ENCODE measurements at places on chromosomes 3 and 15.
A peak's percentile ranks its signal among the peaks of the same experiment; 100 is the strongest.

DNA sequence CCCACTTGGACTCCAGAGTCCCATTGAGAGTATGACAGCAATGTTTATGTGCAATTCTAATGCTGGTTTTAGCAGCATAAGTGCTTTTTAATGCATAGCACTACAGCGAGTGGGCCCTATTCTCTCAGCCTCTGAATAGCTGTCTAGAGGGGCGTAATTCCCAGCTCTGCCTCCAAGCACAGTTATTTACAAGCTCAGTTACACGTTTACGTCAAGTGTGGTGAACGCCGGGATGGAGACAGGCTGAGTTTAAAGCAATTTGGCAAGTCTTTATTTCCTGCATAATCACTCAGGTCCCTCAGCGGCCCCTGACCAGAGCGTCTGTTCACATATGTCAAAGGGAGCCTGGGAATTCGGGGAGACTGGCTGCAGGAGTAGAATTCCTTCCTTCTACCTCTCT, 43.9 kb downstream of the SOX14 start:
- no peak for DNase-seq

DNA sequence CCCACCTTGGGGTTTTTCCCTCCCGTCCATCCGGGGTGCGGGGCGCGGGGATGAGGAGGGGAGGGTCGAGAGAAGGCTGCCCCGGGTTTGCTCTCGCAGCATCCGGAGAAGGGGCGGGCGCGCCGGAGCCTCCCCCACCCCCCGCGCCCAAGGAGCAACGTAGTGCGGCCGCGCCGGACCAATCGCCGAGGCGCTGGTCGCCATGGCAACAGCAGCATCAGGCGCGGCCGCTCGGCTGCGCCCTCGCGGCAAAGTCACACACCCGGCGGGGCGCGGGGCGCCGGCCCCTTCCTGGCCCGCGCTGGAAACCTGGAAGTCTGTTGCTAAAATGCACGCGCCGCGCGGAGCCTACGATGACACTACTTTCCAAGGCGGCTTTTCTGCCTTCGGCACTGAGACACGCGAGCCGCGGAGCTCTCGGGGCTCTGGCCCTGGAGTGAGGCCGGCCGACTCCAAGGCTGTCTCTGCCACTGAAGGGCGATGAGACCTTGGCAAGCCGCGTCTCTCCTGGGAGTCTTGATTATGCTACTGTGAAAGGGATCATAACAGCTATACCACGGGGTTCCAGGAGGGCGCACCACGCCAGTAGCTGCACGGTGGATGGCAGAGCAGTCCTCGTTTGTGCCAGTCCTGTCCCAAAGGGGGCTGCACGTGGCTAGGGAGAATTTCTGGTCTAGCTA, at the start of gene IQSEC1:
Gene IQSEC1, minus strand, starts transcription at position 104 of the 680 bp plus-strand sequence. CDS start 415 bp downstream, outside the sequence.
- peak; percentile 89 for DNase-seq

DNA sequence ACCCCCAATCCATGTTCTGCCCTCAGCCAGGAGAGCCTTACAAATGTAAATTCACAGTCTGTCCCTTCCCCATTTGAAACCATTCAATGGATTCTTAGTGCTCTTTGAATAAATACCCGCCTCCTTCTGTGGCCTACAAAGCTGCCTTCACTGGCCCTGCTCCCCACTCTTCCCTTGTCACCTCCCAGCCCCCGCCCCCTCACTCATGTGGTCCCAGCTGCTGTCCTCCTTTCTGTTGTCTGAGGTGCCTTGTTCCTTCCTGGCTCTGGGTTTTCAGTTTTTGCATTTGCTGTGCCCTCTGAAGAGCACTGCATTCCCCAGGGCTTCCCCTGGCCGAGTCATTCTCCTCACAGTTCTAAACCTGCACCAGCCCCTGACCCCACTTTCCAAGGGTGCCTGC, 3.2 kb downstream of the EFCAB12 start:
- no peak for DNase-seq

DNA sequence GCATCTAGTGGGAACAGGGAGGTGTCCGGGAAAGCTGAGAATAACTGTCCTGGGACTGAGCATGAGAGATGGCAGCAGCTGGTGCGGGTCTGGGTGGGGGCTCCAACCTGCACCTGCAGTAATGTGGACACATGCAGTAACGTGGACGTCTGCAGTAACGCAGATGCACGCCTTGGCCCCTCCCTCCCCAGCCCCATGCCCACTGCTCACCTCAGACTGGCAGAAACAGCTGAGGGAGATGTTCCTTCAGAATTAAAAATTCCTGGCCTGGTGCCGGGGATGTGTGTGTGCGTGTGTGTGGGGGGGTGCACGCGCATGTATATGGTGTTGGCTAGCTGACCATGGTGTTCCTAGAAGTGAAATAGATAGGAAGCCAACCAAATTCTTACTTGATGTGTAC, 86.7 kb upstream of the OXTR start:
- DNase-seq, result no peak

GRCh38 chr3:115279939-115280338, 132.9 kb upstream of the ZBTB20 start:
- DNase-seq, result no peak

- DNase-seq, result no peak
Measured at GRCh38 chr3:45693941-45694521, 4.8 kb downstream of the SACM1L start.

DNA sequence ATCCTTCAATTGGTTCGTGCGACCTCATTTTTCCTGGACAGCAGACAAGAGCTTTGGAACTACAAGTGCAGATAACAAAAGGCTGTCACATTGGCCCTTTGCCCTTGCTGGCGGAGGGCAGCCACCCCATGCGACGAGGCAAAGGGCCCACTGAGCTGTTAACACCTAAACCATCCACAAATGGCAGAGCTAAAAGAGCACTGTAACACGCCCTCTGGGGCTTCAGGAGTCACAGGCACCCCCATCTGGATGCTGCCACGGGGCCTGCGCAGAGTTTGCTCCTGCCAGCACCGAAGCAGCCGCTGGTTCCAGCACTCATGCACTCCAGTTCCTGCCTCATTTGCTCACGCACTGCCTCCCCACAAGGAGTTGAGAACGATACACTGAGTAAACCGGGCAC, 524.9 kb downstream of the ZNF385D start:
- no peak for DNase-seq

GRCh38 chr15:75729326-75730069, 16.9 kb upstream of the CSPG4 start:
- no peak for DNase-seq

DNA sequence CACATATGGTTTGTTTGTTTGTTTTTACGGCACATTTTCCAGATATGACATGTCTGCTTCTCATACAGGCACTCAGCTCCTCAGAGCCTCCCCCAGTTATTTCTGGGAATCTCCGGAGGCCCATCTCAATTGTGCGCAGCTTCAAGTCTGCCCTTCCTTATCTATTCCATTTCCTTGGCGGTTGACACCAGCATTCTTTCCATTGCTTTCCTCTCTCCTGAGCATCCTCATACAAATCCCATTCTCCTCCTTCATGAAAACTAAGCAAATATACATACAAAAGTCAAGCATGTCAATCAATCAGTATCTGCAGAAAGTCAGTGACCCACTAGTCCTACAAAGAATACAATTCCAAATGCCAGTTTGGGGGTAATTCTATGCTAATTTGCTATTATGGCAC, 166.7 kb downstream of the SQOR start:
- no peak for DNase-seq

GRCh38 chr3:169554611-169555010, 108.9 kb downstream of the MECOM start:
- no peak for DNase-seq

GRCh38 chr3:16290827-16291196, 25.8 kb downstream of the OXNAD1 start:
- DNase-seq, result no peak

GRCh38 chr3:63026722-63027121, 151.5 kb upstream of the CADPS start:
- DNase-seq, result no peak

- no peak for DNase-seq
Measured at GRCh38 chr15:30783019-30783418, 120.7 kb upstream of the FAN1 start.

DNA sequence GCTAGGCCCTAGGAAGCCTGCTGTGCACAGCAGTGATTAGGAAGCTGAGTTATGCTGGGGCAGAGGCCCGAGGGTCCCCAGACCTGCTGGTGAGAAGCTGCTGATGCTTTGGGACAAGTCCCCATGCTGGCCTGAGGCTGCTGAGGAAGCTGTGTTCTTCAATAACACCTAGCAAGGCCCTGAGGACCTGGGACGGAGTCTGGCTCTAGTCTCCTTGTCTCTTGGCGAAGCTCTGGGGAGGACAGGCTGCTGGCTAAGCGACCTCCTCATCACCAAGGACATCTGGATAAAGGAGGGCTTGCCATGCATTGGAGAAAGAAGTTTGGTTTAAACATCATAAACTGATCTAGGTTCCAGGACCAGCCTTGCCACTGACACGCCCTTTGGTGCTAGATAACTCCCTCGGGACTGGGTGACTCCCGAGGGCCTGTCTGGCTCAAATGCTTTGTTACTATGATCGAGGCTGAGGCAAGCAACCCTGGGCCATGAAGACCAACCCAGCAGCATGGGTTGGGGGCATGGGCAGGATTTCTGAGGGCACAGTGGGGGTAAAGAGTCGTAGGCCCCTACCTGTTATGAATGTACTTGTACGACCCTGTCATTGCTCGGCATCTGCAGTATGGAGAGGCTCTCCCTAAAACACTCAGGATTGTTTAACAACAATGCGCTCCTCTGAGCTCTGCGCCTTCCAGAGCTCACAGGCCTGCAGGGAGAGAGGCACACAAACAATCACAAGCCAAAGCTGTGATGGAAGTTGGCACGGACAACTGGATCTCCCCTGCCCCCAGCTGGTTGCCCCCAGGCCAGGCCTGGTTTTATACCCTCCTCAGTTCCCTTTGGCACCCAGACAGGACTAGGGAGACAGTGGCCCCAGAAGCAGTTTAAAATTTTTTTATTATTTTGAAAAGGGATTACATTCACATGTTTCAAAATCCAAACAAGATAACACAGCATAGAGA, 64.4 kb downstream of the LINGO1 start:
- no peak for DNase-seq

GRCh38 chr3:118818386-118818785, 216.3 kb downstream of the IGSF11 start:
- DNase-seq, result no peak

DNA sequence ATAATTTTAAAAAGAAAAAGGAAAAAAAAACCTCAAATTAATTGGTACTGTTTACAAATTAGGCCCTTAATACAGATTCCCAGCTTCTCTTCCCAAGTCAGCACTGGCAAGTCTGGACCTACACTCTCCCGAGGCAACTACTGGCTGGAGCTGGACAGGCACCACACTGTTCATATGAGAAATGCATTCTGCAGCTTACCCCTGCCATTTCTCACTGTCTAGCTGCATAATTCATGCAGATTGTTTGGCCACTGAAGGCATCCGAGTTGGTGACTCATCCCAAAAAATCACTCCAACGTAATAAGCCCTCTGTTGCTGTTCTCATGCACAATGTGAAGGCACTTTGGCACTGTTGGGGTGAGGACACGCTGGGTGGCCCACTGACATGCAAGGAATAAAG, 45.3 kb downstream of the ROPN1B start:
- DNase-seq, result no peak

GRCh38 chr15:43463507-43463906, 29.4 kb downstream of the TP53BP1 start:
- no peak for DNase-seq

DNA sequence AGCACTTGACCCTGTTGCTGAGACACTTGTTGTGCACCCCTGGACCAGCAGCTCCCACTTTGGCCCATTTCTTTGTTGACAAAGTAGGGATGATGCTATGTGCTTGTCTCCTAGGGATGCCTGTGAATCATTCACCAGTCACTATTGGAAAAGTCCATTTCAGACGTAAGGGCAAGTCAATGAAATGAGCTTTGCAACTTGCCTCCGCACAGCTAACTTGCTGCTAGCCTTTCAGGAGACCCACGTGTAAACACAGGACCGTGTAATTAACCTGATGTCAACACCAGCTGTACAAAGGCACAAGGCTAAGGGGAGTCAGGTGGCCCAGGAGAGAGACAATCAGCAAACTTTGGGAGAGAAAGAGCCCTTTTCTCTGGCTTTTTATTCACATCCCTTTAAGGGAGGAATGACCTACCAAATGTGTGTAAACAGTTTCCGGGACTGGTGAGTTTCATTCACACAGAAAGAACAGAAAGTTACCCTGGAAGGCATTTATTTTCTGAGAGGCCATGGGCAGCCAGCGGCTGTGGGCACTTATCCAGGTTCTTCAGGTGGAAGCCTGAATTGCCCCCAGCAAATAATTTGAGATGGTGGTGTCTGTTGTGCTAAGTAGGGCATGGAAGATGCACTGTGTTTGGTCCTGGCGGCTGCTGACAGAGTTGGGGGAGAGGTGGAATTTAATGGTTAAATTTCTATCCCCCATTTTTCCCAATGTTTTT, 54.0 kb downstream of the TIPARP start:
- no peak for DNase-seq

DNA sequence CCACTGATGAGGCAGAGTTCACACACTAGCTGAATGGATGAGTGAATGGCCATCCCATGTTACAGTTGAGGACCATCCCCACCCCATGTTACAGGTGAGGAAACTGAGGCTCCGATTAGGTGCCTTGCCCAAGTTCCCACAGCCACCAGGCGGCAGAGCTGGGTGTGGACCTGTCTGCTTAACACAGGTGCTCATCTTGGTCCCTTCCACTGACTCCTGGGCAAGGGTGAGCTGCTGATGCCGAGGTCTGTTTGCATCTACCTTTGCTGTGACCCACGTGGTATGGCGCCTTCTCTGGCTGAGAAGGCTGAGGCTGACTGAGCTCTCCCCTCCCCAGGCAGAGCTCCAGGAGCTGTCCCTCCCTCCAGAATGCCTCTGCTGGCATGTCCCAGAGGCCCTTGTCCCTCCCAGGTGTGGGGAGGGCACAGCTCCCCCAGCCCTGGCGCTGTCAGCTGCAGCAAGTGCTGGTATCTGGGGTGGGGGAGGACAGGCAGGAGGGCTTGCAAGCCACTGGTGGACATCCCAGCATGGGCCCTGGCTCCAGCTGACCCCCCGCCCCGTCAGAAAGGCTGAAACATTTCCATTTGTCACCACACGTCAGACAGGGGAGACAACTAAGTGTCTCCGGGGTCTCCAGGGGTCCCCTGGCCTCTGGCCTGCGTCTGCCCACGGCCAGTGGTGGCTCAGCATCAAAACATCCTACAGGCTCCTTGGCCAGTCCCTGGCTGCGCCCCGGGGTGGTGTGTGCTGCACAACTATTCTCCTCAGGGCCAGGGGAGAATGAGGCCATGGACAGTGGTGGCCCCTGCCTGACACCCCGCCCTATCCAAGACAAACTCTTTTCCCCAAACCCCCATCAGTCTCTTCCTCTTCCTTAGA, 105.4 kb downstream of the ADCY5 start:
- DNase-seq, result no peak

GRCh38 chr3:183180110-183180783, 17.7 kb upstream of the LAMP3 start:
- DNase-seq, result no peak

- DNase-seq, result no peak
Measured at GRCh38 chr3:126958638-126959085, 24.3 kb upstream of the PLXNA1 start.

Measured in D341Med (cell line).